Activated gamma-delta T cell (primary cell): ENCODE measurements at places on chromosomes 4 and X.

GRCh38 chrX:46873746-46874145 lies 36.9 kb downstream of the RP2 start:
- no peak for DNase-seq

- DNase-seq = no peak
Observed at GRCh38 chrX:103531002-103531401, 11.7 kb upstream of the RAB40A start.

- no peak for DNase-seq
Observed at GRCh38 chr4:24965627-24966026, 52.8 kb upstream of the CCDC149 start.

DNA sequence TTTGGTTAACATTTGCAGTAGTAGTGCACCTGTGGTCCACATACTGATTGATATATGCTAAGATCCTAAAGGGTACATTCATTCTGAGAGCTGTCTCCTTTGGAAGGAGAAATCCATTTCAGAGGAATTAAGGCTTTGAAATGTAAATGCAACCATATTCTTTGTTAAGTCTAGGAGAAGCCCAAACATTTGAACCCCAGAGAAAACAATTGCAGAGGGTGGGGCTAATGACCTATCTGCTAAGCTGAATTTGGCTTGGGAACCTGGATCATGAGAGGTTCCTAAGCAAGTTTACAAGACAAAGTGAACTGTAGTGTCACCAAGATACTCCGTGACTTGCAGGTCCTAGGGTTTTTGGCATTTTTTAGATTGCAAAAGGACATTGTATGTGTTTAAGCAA lies 41.2 kb downstream of the LAS1L start:
- DNase-seq = no peak

GRCh38 chr4:84218031-84218430 lies 281.1 kb downstream of the NKX6-1 start:
- DNase-seq = no peak

DNA sequence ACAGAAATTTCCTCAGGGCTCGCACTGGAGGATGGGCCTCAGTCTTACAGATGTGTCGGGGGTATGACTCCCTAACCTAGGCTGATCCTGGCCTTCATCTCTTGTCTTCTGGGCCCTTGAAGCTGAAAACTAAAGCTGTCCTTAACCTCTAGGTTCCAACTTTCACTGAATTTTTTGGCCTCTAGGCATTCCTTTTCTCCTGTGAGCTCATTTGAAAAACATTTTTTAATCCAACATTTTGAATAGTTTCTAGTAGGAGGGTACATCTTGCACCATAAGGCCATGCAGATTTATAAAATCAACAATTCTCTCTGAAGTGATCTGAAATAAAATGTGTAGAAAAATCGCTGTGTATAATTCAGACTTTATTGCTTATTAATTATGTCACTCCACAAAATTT lies 19.7 kb downstream of the RWDD4 start:
- no peak for DNase-seq

GRCh38 chrX:123436512-123437136 lies 252.5 kb downstream of the GRIA3 start:
- DNase-seq = no peak

- no peak for DNase-seq
Observed at GRCh38 chr4:749698-750666, 44.4 kb downstream of the PCGF3 start.

GRCh38 chr4:3074846-3075651 lies 568 bp downstream of the HTT start:
- DNase-seq = peak; percentile 56

GRCh38 chrX:111881715-111882114 lies 5.7 kb downstream of the TRPC5OS start:
- no peak for DNase-seq
